ENCODE measurements at places on chromosomes 3 and 15. TPM values are rescaled to one million over a fixed set of nuclear protein-coding genes. Genes with fewer than 3 reads are reported as not detected.
A peak's percentile ranks its signal among the peaks of the same experiment; 100 is the strongest.

DNA sequence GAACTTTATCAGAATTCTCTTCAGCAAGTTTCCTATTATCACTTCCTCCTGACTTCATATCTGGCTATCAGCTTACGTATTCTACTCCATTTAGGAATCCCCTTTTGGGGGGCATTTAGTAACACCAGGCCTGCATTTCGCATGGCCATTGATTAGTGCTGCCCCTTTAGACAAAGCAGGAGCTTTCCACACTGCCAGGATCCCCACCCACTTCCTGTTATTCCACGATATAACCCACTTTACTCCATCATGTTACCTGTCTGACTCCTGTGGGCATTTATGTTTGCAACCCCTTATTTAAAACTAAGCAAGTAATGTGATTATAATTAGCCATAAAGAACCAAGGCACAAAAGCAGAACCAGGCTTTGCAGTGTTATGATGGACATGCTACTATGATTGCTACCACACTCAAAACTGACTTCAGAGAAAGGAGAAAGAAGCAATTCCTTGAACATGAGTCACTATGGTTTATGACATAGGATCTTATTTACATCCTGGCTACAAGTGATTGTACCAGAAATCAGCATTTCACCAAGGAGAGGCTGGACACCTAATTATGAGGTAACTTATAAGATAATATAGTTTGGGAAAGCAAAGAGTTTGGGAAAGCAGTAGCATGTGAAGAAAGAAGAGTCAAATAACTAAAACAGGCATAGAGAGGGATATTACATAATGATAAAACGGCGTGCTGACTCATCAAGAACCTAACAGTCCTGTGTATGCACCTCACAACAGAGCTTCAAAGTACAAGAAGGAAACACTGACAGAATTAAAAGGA is 96.3 kb downstream of the IGSF11 start:
- no peaks in the 10 kb centered on the region for H3K4me1 ChIP-seq
- H3K4me3 ChIP-seq, result no peak overlapping the region
- DNase-seq, result no peak

GRCh38 chr3:182388506-182388905 is 404.8 kb upstream of the ATP11B start:
- DNase-seq, result no peak
- no peak overlapping the region for H3K4me3 ChIP-seq
- H3K27ac ChIP-seq, result no peak overlapping the region
- H3K4me1 ChIP-seq, result no peaks in the 10 kb centered on the region
- no peaks in the 10 kb centered on the region for H3K36me3 ChIP-seq

DNA sequence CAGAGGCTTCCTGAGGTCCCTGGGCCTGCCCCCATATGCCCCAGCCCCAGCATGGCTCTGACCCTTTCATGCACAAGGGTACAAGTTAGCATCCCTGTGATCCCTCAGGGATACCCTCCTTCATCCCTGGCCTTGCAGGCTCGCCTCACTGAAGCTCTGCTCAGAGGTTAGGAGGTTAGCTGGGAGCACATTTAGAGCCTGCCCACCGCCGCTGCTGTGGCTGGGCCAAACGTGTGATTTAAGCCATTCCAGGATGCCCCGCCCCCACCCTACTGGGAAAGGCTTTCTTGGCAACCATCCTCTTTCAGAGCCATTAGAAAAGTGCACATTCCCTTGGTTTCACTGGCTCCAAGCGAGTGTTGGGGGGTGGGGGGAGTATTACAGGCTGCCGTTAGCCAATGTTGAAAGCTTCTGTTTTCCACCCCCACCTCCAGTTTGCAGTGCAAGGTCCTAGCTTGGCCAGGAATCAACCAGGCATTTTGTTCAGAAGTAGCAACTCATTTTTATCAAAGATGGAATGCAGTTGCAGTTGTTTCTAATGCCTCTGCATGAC is 6.3 kb upstream of the HES1 start:
- peaks cover 15% of the 10 kb centered on the region for H3K4me1 ChIP-seq
- H3K27ac ChIP-seq, result no peak overlapping the region
- no peak for DNase-seq
- no peaks in the 10 kb centered on the region for H3K36me3 ChIP-seq
- no peak overlapping the region for H3K4me3 ChIP-seq

DNA sequence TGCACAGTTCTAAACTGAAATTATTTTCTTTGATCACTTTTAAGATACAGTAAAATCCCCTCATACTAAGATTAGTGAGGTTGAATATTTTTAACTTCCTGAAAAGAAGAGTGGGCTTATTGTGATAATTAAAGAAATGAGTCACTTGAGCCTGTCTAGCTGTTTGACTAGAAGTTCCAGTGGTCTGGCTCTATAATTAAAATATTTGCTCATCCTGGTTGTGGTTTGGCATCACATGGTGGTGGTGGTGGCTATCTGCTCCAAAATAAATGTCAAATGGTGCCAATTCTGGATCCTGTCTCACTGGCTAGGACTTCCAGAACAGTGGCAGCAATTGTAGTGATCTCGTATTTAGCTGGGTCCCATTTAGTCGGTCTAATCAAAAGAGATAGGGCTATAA is 8.6 kb upstream of the TEX9 start:
- H3K27me3 ChIP-seq, result no peaks in the 10 kb centered on the region
- peak; percentile 58 for DNase-seq
- H3K27ac ChIP-seq, result peak overlapping the region; percentile 29
- H3K4me3 ChIP-seq, result no peak overlapping the region
- no peaks in the 10 kb centered on the region for H3K36me3 ChIP-seq

The ATP13A5 gene
- 2.3 TPM for total RNA-seq

- no peak for DNase-seq
- H3K27me3 ChIP-seq, result no peaks in the 10 kb centered on the region
- no peaks in the 10 kb centered on the region for H3K36me3 ChIP-seq
- no peaks in the 10 kb centered on the region for H3K4me1 ChIP-seq
- no peak overlapping the region for H3K4me3 ChIP-seq
Measured at GRCh38 chr3:139293665-139294023, 50.2 kb upstream of the MRPS22 start.

The CPN2 gene
- total RNA-seq, result not detected

GRCh38 chr3:195441992-195442572 is 738 bp downstream of the ACAP2 start:
- H3K27ac ChIP-seq, result peak overlapping the region; percentile 88
- peak overlapping the region; percentile 76 for H3K4me3 ChIP-seq
- no peaks in the 10 kb centered on the region for H3K4me1 ChIP-seq
- H3K36me3 ChIP-seq, result no peaks in the 10 kb centered on the region
- H3K27me3 ChIP-seq, result no peaks in the 10 kb centered on the region

DNA sequence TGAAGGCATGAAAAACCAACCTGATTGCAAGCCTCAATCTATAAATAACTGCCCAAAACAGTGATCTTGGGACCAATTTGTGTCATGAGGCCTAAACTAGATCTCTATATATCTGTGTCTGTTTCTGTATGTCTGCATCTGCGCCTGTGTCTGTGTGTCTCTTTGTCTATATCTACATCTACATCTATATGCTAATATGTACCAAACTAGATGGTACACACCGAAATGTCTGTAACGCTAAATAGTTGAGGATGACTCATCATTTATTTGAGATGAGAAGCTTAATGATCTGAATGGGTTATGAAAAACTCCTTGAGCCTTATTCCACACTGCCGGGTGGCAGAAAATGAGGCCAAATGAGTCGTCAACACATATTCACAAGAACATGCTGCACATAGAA is 982.3 kb downstream of the ROBO2 start:
- DNase-seq, result no peak
- no peaks in the 10 kb centered on the region for H3K36me3 ChIP-seq
- H3K27ac ChIP-seq, result no peak overlapping the region
- H3K27me3 ChIP-seq, result no peaks in the 10 kb centered on the region

GRCh38 chr15:66786708-66787488 is 84.9 kb downstream of the SMAD6 start:
- H3K4me1 ChIP-seq, result no peaks in the 10 kb centered on the region
- no peak overlapping the region for H3K27ac ChIP-seq
- no peaks in the 10 kb centered on the region for H3K27me3 ChIP-seq
- DNase-seq, result no peak
- H3K4me3 ChIP-seq, result no peak overlapping the region
- no peaks in the 10 kb centered on the region for H3K36me3 ChIP-seq

The GOLGA6D gene
- total RNA-seq, result not detected

DNA sequence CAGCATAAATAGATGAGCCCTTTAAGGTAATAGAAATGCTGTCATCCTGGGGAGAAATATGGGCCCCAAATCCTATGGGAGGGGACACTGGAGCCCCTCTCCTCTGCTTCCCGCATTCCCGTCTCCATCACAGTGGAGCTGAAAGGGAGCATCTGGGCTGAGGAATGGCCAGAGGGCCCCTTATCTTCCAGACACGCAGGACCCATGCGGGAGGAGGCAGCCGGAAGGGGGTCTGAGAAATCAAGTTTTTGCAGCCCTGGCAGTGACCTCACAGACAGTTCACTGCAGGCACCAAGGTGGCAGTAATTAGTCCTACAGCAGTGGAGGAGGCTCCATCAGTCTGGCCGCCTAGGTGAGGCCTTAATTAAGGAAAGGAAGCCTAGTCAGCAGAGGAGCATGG is 80.2 kb downstream of the RAB11A start:
- H3K27ac ChIP-seq, result no peak overlapping the region
- no peaks in the 10 kb centered on the region for H3K36me3 ChIP-seq
- no peak for DNase-seq
- no peaks in the 10 kb centered on the region for H3K27me3 ChIP-seq
- no peaks in the 10 kb centered on the region for H3K4me1 ChIP-seq
- H3K4me3 ChIP-seq, result no peak overlapping the region

DNA sequence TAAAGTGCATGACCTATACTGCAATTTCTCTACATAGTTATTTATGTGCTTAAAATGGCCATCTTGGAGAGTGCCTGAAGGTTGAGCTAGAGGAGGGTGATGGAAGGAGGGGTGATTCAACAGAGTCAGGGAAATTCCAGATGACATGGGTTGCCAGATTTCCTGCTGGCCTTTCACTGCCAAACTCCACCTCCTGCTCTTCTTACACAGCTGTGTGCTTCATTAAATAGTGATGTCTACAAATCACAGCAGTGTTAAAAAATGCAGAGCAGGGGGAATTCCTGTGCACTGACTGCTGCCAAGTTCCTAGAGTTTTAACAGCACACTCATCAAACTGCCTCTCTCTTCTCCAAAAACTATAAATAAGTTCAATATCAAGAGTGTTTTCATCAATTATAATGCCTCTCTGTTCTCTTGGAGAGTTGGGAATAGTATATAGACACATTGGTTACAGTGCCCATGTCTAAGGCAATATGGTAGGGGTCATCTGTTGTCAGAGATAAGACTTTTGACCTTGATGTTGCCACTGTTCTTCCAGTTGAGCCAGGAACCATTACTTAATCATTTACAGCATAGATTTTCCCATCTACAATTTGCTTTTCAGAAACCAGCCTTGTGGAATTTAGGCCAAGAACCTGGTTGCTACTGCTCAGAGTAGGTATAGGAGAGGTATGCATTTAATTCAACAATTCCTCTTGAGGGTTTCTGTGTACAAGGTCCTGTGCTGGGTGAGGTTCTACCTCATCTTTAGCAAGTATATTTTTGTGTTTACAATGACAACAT is 79.6 kb downstream of the TP63 start:
- no peak overlapping the region for H3K27ac ChIP-seq
- H3K36me3 ChIP-seq, result no peaks in the 10 kb centered on the region
- H3K4me1 ChIP-seq, result no peaks in the 10 kb centered on the region
- H3K27me3 ChIP-seq, result no peaks in the 10 kb centered on the region
- DNase-seq, result no peak
- no peak overlapping the region for H3K4me3 ChIP-seq

The IL17RB gene
- total RNA-seq, result 46.5 TPM

Data from breast epithelium (tissue), 4 donors.